ENCODE measurements at places on chromosomes 5 and 9. TPM values are rescaled to one million over a fixed set of nuclear protein-coding genes. Genes with fewer than 3 reads are reported as not detected.

The ANKRD34B gene
- not detected for total RNA-seq

The ARHGEF28 gene
- total RNA-seq, result 0.52 TPM

DNA sequence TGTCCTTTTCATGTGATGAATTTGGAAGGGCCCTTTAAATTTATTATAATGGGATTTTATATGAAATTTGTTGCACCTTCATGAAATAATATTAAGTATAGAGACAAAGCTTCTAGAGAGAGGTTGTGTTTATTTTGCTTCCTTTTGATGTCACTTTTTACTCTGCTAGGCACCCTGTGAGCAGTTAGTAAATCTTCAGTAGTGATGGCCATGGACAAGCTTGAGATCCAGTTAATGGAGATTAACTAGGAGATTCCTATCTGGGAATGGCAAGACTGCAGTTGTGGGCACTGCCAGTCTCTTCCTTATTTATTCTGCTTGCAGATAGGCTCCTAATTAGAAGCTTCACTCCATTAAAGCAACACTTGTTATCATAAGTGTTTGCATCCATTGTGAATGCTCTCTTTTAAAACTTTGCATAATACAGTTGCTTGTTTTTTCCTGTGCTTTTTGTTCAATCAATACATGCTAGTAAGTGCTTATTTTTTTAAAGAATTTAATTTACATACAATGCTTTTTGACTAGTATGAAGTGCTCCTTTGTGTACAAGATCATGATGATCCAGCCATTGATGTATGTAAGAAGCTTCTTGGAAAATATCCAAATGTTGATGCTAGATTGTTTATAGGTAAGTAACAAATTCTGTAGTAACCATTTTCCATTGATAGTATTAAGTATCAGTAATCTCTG lies 25.9 kb downstream of the UGCG start:
- no peak overlapping the region for H3K4me3 ChIP-seq
- no peaks in the 10 kb centered on the region for H3K27me3 ChIP-seq

- H3K4me1 ChIP-seq, result no peaks in the 10 kb centered on the region
- H3K27me3 ChIP-seq, result no peaks in the 10 kb centered on the region
- H3K36me3 ChIP-seq, result no peaks in the 10 kb centered on the region
- H3K27ac ChIP-seq, result no peak overlapping the region
- DNase-seq, result no peak
Observed at GRCh38 chr5:31362931-31363568, 168.8 kb downstream of the DROSHA start.

DNA sequence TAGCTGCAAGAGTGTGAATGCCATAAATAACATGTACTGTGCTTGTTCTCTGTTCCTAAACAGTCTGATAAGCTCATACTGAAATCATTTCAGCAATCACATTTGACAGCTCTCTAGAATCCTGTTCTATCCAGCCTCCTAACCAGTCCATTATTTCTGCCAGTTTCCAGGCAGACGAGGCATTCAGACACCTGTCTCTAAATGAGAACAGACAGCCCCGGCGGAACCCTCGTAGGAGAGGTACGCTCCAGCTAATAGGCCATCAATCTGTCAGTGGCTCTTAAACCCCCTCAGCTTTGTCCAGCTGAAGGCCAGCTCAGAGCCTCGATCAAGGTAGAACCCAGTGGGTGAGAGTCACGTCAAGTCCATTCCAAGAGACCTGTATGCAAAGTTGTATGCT lies 272.3 kb downstream of the GLIS3 start:
- H3K36me3 ChIP-seq, result no peaks in the 10 kb centered on the region
- no peaks in the 10 kb centered on the region for H3K27me3 ChIP-seq
- no peaks in the 10 kb centered on the region for H3K4me1 ChIP-seq

The SHC3 gene
- total RNA-seq, result 0.29 TPM

The MYORG gene
- total RNA-seq, result 8.6 TPM

The CCDC183 gene
- not detected for total RNA-seq

- no peaks in the 10 kb centered on the region for H3K27me3 ChIP-seq
- DNase-seq, result no peak
- H3K4me1 ChIP-seq, result no peaks in the 10 kb centered on the region
- no peaks in the 10 kb centered on the region for H3K36me3 ChIP-seq
- no peak overlapping the region for H3K27ac ChIP-seq
Observed at GRCh38 chr9:117437283-117437682, 22.4 kb upstream of the ASTN2 start.

DNA sequence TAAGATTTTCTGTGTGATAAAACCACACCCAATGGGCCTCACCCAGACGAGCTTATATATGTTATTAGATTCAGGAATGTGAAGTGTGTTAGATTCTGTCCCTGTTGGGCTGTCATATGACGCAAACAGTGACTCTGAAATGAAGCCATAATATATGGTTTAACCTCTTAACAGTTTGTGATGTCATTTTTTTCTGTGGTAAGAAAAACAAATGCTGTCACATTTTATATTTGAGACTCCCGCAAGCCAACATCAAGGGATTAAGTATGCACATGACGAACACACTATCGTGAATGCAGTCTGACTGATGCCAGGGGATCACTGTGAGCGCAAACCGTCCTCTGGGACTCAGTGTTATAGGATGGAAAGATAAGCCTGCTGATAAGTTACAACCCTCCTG lies 321.7 kb downstream of the SH3GL2 start:
- peaks cover 5% of the 10 kb centered on the region for H3K27me3 ChIP-seq
- no peaks in the 10 kb centered on the region for H3K36me3 ChIP-seq
- no peak overlapping the region for H3K27ac ChIP-seq
- no peak for DNase-seq

The OLFML2A gene
- total RNA-seq, result 48.0 TPM

The RAB3C gene
- 0.10 TPM for total RNA-seq

GRCh38 chr5:155481182-155481581 lies 467.6 kb downstream of the KIF4B start:
- H3K4me3 ChIP-seq, result no peak overlapping the region
- no peaks in the 10 kb centered on the region for H3K27me3 ChIP-seq
- DNase-seq, result no peak
- no peak overlapping the region for H3K27ac ChIP-seq

The NPR3 gene
- 4.9 TPM for total RNA-seq

DNA sequence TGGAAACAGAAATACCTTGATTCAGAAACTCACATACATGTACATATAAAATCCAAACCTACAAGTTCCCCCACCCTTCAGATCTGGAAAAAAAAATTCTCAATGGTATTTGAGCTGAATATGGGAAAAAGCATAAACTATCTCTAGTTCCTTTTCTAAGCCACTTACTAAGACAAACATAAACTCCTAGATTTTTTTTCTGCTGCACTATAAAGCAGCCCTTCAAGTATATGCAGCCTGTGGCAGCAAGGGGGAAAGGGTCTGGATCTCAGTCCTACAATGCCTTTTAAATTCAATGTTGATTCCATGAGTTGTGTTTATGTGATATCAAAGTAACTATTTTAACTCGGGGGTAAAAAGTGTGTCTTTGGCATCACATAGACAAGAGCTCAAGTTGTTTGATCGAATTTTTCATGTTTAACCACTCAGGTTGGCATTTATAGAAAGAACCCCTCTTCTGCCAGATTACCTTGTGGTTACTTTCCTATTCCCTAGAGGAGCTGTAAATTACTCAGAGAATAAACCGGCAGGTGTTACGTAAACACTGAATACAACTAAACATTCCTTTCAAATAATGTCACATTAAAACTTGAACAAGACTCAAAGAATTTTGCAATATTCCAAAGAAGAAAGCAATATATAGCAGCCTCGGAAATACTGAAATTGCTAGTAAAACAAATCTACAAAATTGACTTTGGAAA lies 91.8 kb upstream of the FER start:
- H3K36me3 ChIP-seq, result no peaks in the 10 kb centered on the region
- DNase-seq, result no peak
- no peaks in the 10 kb centered on the region for H3K27me3 ChIP-seq

The CAST gene
- total RNA-seq, result 353 TPM

- no peak overlapping the region for H3K4me3 ChIP-seq
- H3K4me1 ChIP-seq, result no peaks in the 10 kb centered on the region
- H3K36me3 ChIP-seq, result no peaks in the 10 kb centered on the region
- no peaks in the 10 kb centered on the region for H3K27me3 ChIP-seq
- DNase-seq, result no peak
- no peak overlapping the region for H3K27ac ChIP-seq
Observed at GRCh38 chr5:65812648-65813047, 90.6 kb downstream of the NLN start.

Measured in gastrocnemius medialis (tissue), 4 donors.